ENCODE measurements at places on chromosomes 7 and 10.

DNA sequence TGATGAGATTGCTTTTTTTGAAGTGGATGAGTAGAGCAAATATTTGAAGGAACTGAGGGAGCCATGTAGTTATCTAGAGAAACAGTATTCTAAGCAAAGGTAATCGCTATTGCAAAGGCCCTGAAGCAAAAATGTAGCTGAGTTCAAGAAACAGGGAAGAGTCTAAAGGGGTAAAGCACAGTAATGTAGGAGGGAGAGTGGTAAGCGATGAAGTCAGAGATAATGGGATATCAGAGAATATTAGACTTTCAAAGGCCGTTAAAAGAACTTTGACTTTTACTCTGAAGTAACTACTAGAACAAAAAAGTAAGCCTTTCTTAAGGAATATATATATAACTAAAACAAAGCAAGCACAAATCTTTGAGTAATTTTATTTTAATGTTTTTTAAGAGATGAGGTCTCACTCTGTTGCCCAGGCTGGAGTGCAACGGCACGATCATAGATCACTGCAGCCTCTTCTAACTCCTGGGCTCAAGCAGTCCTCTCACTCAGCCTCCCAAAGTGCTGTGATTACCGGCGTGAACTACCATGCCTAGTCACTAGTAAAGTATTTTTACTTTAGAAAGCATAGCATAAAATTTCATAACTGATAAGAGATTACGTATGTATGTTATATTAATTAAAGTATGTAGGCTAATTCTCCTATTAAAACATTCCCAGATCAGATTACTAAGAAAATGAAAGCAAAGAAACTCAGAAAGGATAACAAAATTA, 61.7 kb upstream of the OIT3 start:
- DNase-seq, result no peak

- DNase-seq, result no peak
These were observed 186.0 kb upstream of the TCF7L2 start for GRCh38 chr10:112763916-112764520.

GRCh38 chr7:29398011-29398410, 165.6 kb upstream of the PRR15 start:
- no peak for DNase-seq

DNA sequence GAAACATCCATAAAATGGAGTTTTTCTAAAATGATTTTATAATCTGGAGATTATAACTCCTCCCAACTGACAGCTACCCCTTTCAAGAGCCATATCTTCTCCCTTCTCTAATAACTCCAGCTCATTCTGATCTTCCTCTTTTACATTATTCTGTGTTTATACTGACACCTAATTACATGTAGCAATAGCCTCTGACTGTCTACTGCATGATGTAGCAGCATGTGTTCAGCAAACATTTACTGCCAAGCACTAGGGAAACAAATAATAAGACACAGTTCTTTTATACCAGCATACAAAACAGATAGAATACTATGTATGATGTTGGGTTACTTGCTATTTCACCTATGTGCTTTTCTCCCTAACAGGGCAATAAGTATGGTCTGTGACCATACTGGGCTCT, 20.7 kb downstream of the RBM28 start:
- no peak for DNase-seq
